Putamen (tissue), 1 donor: ENCODE measurements at places on chromosomes 2 and 18.
A peak's percentile ranks its signal among the peaks of the same experiment; 100 is the strongest.

DNA sequence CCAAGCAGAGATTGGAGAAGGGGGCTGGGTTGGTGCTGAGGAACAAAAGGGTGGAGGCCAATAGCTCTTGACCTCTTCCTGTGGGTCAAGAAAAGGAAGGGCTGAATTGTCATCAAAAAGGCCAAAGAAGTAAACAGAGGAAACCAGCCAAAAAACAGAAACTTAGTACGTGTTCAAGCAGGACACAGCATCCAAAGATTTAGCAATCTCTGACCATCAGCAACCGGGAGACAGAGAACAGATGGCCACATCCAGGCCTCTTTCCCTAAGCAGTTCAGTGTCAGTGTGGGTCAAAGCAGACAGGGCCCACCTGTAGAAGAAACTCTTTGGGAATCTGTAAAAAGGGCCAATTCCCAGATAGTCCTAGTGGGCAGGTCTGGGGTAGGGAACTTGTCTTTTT, 2.9 kb downstream of the DNPEP start:
- DNase-seq = no peak

GRCh38 chr2:112646791-112647689, 1.3 kb downstream of the SLC20A1 start:
- DNase-seq = no peak

- no peak for DNase-seq
Measured at GRCh38 chr18:3051718-3052410, 38.9 kb upstream of the LPIN2 start.

DNA sequence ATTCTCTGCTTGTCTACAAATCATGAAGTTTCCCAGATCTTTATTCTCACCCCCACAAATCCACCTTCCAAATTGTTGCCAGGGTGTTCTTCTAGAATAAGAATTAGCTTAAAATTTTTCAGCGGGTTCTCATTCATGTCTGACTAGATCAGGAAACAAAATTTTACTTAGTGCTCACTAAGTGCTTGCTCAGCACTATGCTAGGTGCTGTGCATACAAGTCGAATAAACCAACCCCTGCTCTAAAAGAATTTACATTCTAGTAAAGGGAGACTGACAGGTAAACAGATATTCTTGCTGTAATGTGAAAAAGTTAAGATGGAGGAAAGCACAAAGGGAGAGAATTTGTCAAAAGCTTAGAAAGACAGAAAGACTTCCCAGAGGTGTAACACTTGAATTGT, 2.4 kb upstream of the FSIP2 start:
- peak; percentile 1 for DNase-seq

- DNase-seq = no peak
Measured at GRCh38 chr18:39596891-39597290, 2031.3 kb upstream of the CELF4 start.

GRCh38 chr2:96509114-96509846, 4.1 kb upstream of the NEURL3 start:
- peak; percentile 70 for DNase-seq
